BJ (cell line): ENCODE measurements at places on chromosomes 6 and 20.

- DNase-seq, result no peak
Measured at GRCh38 chr6:126773112-126773805, 345.2 kb upstream of the RSPO3 start.

GRCh38 chr6:167049275-167049674 lies 50.1 kb downstream of the CEP43 start:
- no peak for DNase-seq

DNA sequence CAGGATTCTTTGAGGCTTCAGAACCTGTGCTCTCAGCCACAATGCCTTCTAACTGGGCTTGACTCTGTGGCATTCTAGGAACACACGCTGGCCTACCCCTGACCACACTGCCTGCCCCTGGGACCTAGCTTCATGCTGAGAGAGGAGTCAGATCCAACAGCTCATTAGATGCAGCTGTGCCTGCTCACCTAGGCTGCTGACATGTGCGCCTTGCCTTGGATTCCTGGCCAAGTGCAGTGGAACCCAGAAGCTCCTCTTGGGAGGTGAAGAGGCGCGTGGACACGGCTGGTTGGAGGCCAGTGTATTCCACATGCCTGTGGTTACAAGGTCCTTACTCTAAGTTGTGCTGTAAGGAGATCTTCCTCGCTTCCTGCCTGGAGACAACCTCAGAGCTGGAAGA lies 24.7 kb upstream of the KCNK16 start:
- DNase-seq, result no peak

- no peak for DNase-seq
Measured at GRCh38 chr6:151095538-151096254, 144.1 kb upstream of the AKAP12 start.

- DNase-seq, result no peak
Measured at GRCh38 chr20:52965819-52966218, 6.3 kb upstream of the TSHZ2 start.
